ENCODE measurements at places on chromosomes 1 and 21.

- no peak for DNase-seq
- no peak overlapping the region for H3K4me3 ChIP-seq
- H3K4me1 ChIP-seq: no peaks in the 10 kb centered on the region
- H3K27me3 ChIP-seq: no peaks in the 10 kb centered on the region
Measured at GRCh38 chr1:117275055-117275454, 64.3 kb upstream of the VTCN1 start.

- H3K4me3 ChIP-seq: no peak overlapping the region
- H3K27me3 ChIP-seq: peaks cover 61% of the 10 kb centered on the region
- no peaks in the 10 kb centered on the region for H3K4me1 ChIP-seq
- DNase-seq: no peak
- H3K36me3 ChIP-seq: no peaks in the 10 kb centered on the region
- H3K27ac ChIP-seq: no peak overlapping the region
Measured at GRCh38 chr1:22619252-22619651, 17.2 kb upstream of the C1QA start.

DNA sequence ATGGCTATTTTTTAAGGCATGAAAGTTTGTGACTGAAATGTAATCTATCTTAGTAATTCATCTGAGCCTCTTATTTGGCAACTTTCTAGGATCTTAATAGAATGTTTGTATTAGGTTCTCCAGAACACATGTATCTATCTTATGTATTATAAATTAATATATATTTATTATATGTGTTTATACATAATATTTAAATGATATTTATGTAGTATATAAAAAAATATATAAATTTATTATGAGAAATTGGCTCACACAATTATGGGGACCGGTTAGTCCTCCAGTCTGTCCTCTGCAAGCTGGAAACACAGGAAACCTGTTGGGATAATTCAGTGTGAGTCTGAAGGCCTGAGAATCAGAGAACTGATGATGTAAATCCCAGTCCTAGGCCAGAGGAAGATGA, 155.7 kb downstream of the AMY1C start:
- no peaks in the 10 kb centered on the region for H3K36me3 ChIP-seq
- H3K27ac ChIP-seq: no peak overlapping the region
- DNase-seq: no peak
- H3K4me3 ChIP-seq: no peak overlapping the region

- no peaks in the 10 kb centered on the region for H3K4me1 ChIP-seq
- H3K27me3 ChIP-seq: peaks cover 15% of the 10 kb centered on the region
- no peak for DNase-seq
- H3K27ac ChIP-seq: no peak overlapping the region
Measured at GRCh38 chr1:231485029-231485784, 43.3 kb upstream of the TSNAX start.

GRCh38 chr1:32696041-32696440, 6.5 kb downstream of the SYNC start:
- peaks cover 8% of the 10 kb centered on the region for H3K27me3 ChIP-seq
- H3K4me3 ChIP-seq: no peak overlapping the region
- H3K4me1 ChIP-seq: peaks cover 10% of the 10 kb centered on the region
- H3K36me3 ChIP-seq: peaks cover under 1% of the 10 kb centered on the region

- H3K36me3 ChIP-seq: peaks cover 8% of the 10 kb centered on the region
- H3K27ac ChIP-seq: peak overlapping the region; percentile 90
- H3K4me1 ChIP-seq: peaks cover 73% of the 10 kb centered on the region
- peak overlapping the region; percentile 84 for H3K4me3 ChIP-seq
- no peaks in the 10 kb centered on the region for H3K27me3 ChIP-seq
Measured at GRCh38 chr1:40058453-40059337, 18.2 kb downstream of the CAP1 start.

DNA sequence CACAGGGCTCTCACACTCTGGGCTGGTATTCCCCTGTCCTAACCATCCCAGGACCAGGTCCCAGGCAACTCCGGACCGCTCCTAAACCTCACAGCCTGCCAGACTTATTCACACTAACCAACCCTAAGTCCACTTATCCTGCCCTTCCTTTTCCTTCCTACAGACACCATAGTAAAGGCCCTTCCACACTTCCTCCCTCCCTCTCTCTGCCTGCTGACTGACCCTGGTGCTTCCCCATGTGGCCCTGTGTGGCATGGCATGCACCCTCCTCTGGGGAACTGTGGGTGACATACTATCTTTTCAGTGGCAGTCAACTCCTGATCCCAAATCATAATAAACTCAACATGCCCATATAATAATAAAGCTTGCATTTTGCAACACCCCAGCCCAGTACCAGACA, 155.1 kb upstream of the DNAH14 start:
- peaks cover 2% of the 10 kb centered on the region for H3K36me3 ChIP-seq
- H3K27ac ChIP-seq: no peak overlapping the region
- no peak for DNase-seq
- H3K4me3 ChIP-seq: no peak overlapping the region

GRCh38 chr1:3520419-3521378, 66.2 kb downstream of the ARHGEF16 start:
- no peak overlapping the region for H3K27ac ChIP-seq
- H3K36me3 ChIP-seq: no peaks in the 10 kb centered on the region
- no peak for DNase-seq
- H3K27me3 ChIP-seq: no peaks in the 10 kb centered on the region

- DNase-seq: no peak
- no peaks in the 10 kb centered on the region for H3K27me3 ChIP-seq
- H3K36me3 ChIP-seq: no peaks in the 10 kb centered on the region
- no peaks in the 10 kb centered on the region for H3K4me1 ChIP-seq
- no peak overlapping the region for H3K4me3 ChIP-seq
Measured at GRCh38 chr1:21058035-21058793, 118.5 kb downstream of the EIF4G3 start.

- no peaks in the 10 kb centered on the region for H3K4me1 ChIP-seq
- H3K36me3 ChIP-seq: no peaks in the 10 kb centered on the region
- H3K4me3 ChIP-seq: no peak overlapping the region
- no peak overlapping the region for H3K27ac ChIP-seq
- peaks cover 7% of the 10 kb centered on the region for H3K27me3 ChIP-seq
- no peak for DNase-seq
Measured at GRCh38 chr21:39669976-39670661, 57.4 kb downstream of the B3GALT5 start.

DNA sequence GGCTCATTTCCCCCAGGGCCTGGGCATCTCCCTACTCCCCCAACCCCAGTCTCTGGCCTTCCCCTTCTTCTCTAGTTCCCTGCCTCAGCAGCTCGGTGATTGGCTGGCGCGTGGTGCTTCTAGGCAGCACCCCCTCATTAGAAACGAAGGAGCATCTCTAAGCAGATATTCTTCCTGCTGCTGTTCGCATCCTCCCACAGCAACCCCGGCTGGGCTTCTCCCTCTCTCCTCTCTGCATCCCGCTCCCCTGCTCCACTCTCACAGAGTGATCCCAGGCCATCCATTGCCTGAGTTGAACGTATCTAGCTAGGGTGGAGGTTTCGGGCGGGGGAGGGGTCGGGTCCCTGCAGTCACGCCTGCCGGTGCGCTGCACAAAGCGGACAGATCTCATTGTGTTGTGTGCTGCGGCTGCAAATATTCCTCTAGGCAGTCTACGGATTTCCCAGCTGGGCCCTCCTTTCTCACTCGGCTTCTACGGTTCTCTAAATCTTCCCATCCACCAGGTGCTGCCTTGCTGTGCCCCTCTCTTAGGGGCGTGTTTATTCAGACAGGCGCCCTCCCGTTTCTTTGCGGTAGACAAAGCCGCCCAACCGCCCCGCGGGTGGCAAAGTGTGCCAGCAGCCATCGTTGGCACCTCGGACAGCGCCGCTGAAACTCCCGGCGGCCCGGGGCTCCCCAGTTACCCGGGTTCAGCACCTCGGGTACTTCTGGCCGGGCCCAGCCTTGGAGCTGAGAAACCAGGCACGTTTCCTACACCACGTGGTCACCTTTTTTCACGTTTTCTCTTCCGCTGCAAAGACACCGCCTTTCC, 2.2 kb downstream of the CACNA1E start:
- DNase-seq: no peak
- peaks cover 96% of the 10 kb centered on the region for H3K27me3 ChIP-seq
- peaks cover 5% of the 10 kb centered on the region for H3K36me3 ChIP-seq

DNA sequence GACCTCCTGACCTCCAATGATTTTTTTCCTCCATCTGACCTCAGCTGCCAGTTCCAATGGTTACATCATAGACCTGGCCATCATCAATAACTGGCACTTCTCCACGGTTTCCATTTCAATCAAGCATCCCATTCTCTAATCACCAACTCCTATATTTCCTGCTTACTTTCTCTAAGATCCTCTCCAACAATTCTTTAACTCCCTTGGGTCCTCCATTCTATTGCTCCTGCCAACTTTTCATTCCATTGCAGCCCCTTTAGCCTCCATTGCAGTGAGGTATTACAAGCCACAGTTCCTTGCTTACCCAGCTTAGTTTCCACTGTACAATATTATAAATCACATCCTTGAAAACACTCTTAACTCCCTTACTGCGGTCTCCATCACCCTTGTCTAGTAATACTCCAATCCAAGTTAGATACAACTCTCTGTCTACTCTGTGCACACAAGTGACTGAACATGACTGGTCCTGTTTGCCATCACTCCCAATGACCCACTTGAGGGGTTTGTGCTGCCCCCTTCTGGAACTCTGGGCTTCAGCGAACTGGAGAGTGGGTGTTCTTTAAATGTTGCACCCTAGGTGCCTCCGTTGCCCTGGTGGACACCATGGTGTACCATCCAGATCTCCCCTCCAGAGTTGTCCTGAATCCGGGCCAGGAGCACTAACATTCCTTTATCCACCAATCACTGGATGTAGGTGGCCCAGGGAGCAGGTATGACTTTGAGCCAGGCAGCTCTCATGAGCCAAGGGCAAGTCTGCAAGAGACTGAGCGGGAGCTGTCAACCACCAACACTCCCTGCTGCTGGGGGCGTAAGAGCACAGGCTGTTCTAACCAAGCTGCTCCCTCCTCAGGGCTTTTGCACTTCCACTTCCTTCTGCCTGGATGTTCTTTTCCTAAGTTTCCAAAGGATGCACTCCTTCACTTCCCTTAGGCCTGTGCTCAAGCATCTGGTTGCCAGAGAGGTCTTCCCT, 3.7 kb upstream of the FNDC7 start:
- peak overlapping the region; percentile 51 for H3K27ac ChIP-seq
- peaks cover 21% of the 10 kb centered on the region for H3K4me1 ChIP-seq
- peak; percentile 41 for DNase-seq
- peak overlapping the region; percentile 39 for H3K4me3 ChIP-seq
- H3K27me3 ChIP-seq: no peaks in the 10 kb centered on the region

DNA sequence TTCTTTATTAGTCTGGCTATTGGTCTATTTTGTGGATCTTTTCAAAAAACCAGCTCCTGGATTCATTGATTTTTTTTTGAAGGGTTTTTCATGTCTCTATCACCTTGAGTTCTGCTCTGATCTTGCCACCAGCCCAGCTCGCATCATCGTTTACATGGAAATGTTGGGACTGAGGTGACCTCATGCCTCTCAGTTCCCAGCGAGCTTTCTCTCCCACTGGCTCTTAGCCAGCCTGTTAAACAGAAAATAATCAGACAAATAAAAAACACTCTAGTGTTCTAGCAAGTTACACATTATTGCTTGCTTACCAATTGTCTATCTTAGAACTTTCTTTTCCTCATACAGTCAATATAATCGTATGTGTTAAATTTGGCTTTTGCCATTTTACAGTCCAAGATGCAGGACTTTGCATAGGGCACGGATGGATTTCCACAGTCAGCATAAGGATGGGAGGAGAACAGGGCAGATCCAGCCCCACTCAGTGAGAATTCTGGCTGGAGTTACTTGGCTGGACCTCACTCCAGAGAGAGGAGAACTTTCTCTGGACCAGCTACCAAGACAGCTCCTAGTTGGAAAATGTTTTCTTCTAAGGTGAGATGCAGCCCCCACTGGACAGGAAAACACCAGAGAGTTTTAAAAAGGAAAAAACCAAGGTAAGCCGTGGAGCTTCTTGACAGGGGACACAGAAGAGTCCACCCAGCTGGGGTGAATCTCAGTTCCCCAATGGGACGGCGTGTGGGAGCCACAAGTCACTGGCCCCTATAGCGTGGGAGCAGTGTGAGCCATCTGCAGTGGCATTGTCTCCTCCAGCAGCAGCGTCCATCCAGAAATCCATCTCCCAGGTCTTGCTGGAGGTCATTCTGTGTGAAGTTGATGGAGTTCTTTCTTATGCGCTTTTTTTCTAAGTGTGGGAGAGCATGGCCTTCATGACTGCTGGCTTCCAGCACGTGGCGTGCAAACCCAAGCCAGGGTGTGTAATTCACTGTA, 17.6 kb downstream of the PGBD2 start:
- peaks cover 9% of the 10 kb centered on the region for H3K36me3 ChIP-seq
- H3K4me3 ChIP-seq: no peak overlapping the region
- H3K27ac ChIP-seq: no peak overlapping the region
- no peak for DNase-seq
- no peaks in the 10 kb centered on the region for H3K27me3 ChIP-seq

GRCh38 chr21:42160111-42160721, 58.7 kb upstream of the ABCG1 start:
- H3K27ac ChIP-seq: no peak overlapping the region
- peaks cover 4% of the 10 kb centered on the region for H3K36me3 ChIP-seq
- H3K27me3 ChIP-seq: peaks cover 6% of the 10 kb centered on the region
- DNase-seq: no peak
- H3K4me3 ChIP-seq: no peak overlapping the region

DNA sequence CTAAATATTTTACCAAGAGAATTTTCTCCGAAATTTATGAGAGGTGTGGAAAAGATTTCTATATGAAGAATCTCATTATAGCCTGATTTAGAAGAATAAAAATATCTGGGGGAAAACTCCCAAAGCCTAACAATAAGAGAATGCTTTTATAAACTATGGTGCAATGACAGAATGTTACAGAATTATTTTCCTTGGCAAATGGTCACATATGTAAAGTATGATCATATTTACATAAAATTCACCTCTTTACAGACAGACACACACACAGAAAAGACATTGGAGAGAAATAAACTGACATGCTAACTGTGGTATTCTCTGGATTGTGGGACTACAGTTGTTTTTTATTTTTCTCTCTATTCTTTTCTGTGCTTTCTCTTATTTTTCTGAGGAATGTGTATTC, 226.3 kb upstream of the USP24 start:
- no peak overlapping the region for H3K27ac ChIP-seq
- DNase-seq: no peak
- no peaks in the 10 kb centered on the region for H3K36me3 ChIP-seq

GRCh38 chr1:201507360-201507675, 395 bp upstream of the CSRP1 start:
- peaks cover 4% of the 10 kb centered on the region for H3K36me3 ChIP-seq
- peak overlapping the region; percentile 92 for H3K4me3 ChIP-seq
- peaks cover 38% of the 10 kb centered on the region for H3K4me1 ChIP-seq
- DNase-seq: no peak

GRCh38 chr1:40692429-40692895, 958 bp downstream of the NFYC start:
- no peak for DNase-seq
- peak overlapping the region; percentile 99 for H3K4me3 ChIP-seq
- H3K27ac ChIP-seq: peak overlapping the region; percentile 99
- H3K27me3 ChIP-seq: no peaks in the 10 kb centered on the region
- H3K36me3 ChIP-seq: peaks cover 4% of the 10 kb centered on the region
